ENCODE measurements at places on chromosomes 7 and 10.
A peak's percentile ranks its signal among the peaks of the same experiment; 100 is the strongest.

DNA sequence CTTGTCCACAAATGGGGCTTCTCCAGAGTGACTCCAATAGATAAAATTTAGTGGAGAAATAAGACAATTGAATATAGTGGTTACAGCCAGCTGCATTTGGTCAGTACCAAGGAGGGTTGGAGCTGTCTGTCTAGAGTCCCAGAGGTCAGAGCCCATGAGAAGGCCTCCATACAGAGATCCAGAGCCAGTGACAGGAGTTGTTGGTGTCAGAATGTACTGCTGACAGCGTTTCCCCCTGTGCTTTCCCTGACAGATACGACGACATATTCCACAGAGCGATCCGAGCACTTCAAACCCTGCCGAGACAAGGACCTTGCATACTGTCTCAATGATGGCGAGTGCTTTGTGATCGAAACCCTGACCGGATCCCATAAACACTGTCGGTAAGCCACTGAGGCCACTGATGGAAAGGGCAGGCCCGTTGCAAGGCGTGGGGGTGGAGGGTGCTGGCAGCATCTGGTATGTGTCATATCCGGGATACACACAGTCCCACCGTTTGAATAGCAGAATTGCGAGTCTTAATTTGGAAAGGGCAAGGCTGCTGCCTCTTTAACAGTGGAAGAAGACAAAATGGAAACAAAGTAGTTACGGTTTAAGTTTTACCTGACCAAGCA lies 483.6 kb downstream of the NRG3 start:
- no peak for DNase-seq

- DNase-seq, result no peak
These were observed 87.6 kb downstream of the XRCC2 start for GRCh38 chr7:152588350-152588749.

DNA sequence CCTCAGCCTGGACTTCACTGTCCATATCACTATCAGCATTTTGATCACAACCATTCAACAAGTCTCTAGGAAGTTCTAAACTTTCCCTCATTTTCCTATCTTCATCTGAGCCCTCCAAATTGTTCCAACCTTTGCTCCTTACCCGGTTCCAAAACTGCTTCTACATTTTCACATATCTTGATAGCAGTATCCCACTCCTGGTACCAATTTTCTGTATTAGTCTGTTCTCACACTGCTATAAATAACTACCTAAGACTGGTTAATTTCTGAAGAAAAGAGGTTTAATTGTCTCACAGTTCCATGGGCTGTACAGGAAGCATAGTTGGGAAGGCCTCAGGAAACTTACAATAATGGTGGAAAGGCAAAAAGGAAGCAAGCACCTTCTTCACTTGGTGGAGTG lies 11.9 kb downstream of the THAP5 start:
- DNase-seq, result no peak

- no peak for DNase-seq
These were observed 62.8 kb downstream of the BICC1 start for GRCh38 chr10:58575491-58575890.

- no peak for DNase-seq
These were observed 244.2 kb downstream of the CELF2 start for GRCh38 chr10:11261687-11262493.

DNA sequence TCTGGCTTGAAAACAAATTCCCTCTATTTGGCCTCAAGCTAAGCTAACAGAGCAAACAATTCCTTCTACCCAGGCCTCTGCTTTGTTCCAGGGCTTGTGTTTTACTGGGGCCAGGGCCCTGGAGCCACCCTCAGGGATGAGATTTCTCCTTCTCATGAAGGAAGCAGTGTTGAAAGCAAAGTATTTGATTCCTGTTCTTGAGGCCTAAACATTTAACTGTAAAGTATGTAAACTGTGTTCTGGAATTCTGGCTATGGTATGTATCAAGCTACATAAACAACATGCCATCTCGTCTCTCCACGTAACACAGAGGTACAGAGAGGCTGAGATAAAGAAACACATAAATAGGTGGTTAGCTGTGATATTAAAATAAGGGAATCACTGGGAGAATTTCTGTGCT lies 81.8 kb downstream of the HERPUD2 start:
- no peak for DNase-seq

DNA sequence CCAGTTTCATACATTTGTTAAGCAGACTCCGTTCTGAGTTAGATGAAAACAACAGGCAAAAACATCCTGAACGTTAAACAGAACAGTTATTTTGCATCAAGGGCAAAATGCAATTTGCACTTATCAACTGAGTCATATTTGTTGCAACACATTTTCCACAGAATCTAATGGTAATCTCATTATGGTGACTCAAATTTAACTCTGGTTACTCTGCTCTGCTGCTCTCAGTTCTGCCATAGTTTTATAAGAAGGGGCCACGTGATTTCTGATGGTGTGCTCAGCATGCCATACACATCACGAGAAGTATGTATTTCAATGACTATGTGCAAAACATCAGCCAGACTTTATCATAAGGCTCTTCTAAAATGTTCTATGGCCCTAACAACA lies 148.8 kb downstream of the CHCHD3 start:
- peak; percentile 46 for DNase-seq
